Kidney capillary endothelial cell (primary cell): ENCODE measurements at places on chromosomes 6 and 20.

- DNase-seq = peak; percentile 38
Observed at GRCh38 chr20:32480371-32481241, 104.5 kb downstream of the NOL4L start.

DNA sequence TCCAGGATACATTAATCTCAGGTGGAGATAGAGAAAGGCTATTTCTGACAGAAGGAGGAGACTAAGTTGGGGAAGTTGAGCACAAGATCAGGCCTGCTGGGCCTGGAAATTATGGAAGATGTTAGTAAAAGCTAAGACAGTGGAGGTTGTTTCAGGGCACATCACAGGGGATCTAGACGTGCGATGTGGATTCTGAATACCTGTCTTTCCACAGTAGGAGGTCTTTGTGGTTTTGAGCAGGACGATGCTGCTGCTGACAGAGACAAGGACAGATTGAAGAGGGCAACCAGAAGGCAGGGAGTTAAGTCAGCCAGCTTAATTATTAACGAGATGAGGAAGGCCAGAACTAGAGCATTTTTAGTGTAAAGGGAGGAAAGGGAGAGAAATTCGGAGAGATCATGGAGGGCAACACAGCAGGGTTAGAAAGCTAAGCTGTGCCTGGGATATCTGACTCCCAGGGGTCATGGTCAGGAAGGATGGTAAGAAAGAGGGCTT is 384.9 kb downstream of the MAFB start:
- DNase-seq = no peak

DNA sequence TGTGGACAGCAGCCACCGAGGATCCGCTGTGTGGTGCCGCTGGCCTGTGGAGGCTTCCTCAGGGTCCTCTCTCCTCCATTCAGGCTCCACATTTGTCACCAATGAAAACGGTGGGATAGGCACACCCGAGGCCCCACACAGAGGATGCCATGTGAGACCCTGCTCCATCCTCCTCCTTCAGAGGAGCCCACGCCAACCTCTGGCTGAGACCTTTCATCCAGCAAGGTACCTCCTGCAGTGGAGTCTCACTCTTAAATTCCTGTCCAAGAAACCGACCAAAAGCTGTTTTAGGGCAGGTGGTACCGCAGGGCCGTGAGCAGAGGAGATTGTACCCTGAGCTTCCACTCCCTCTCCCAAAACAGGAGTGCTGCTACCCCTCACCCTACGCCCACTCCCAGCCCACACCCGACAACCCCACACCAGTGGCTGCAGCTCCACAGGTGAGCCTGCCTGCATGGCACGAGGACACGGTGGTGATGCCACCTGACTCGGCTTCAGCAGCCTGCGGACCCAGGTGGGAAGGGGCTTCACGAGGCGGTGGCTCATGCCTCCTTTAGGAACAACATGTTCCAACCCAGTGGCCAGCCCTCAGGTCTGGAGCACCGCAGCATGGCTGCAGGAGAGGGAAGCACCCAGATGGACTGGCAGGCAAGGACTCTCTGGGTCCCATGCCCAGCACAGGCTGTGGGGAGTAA is 237.6 kb upstream of the AFDN start:
- DNase-seq = no peak

DNA sequence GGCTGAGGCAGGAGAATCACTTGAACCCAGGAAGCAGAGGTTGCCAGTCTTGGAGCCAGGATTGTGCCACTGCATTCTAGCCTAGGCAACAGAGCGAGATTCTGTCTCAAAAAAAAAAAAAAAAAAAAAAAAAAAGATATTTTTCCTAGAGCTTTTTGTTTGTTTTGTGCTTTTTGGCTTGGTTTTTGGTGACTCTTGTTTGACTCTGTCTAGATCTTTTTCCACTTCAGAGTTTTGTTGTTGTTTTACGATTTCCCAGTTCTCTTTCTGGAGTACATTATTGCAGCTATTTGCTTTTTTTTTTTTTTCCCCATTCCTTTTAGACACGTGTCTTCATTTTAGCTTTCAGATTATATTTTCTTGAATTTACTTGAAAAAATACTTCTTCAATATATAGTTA is 67.0 kb upstream of the AKAP12 start:
- DNase-seq = no peak

GRCh38 chr20:62406635-62407176 is 379 bp downstream of the CABLES2 start:
- DNase-seq = no peak
